Right lung (tissue), 10 donors: ENCODE measurements at places on chromosomes 2 and 18. TPM values are rescaled to one million over a fixed set of nuclear protein-coding genes. Genes with fewer than 3 reads are reported as not detected.

GRCh38 chr2:167335541-167335992, 447.3 kb downstream of the XIRP2 start:
- no peak for DNase-seq

AP1S3 gene
- polyA plus RNA-seq, result 5.0 TPM

GRCh38 chr2:143030127-143030526, 99.1 kb upstream of the ARHGAP15 start:
- no peak for DNase-seq

DNA sequence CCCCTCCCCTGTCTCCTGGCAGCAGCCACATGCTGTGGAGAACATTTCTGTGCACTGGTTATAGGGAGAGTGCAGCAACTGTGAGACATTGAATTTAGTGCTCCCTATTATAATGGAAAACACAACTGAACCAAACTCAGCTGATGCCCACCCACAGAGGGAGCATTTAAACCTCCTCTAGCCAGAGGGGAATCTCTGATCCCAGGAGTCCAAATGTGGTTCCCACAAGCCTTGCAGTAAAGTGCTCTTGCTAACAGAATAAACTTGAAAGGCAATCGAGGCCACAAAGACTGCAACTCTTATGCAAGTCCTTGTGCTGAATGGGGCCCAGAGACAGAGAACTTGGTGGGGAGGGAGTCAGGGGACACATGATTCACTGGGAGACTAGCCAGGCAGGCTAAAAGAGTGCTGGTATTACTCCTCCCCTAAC, 638.8 kb upstream of the VRK2 start:
- DNase-seq, result no peak

ELOA2 gene
- not detected for polyA plus RNA-seq

DNA sequence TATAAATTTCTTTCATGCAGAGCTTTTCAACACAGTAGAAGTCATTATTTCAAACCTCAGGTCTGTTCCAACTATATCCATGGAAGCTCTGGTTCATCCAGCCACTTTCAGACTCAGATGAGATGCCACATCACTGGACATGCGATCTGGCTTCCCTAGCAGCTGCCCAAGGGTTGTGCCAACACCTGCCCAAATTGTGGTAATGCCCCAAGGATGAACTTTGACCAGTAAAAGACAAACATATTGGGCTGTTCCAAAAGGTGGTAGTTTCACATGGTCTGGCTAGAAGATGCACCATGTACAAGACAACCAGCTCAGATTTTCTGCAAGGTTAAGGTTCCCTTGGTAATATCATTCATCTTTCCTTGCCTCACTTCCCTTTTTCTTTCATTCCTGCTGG, 101.9 kb downstream of the THADA start:
- DNase-seq, result no peak

CDH2 gene
- 6.8 TPM for polyA plus RNA-seq

DNA sequence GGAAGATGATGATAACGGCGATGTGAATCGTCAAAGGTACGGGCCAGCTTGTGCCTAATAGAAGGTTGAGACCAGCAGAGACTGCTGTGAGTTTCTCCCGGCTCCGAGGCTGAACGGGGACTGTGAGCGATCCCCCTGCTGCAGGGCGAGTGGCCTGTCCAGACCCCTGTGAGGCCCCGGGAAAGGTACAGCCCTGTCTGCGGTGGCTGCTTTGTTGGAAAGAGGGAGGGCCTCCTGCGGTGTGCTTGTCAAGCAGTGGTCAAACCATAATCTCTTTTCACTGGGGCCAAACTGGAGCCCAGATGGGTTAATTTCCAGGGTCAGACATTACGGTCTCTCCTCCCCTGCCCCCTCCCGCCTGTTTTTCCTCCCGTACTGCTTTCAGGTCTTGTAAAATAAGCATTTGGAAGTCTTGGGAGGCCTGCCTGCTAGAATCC, 3.0 kb downstream of the FZD7 start:
- no peak for DNase-seq

SIGLEC15 gene
- 0.24 TPM for polyA plus RNA-seq

- no peak for DNase-seq
Observed at GRCh38 chr2:119435081-119435952, 3.7 kb downstream of the TMEM37 start.

MC4R gene
- polyA plus RNA-seq, result 1.1 TPM
